ENCODE measurements at places on chromosomes 3 and 15.

- DNase-seq: no peak
These were observed 241.1 kb downstream of the RYR3 start for GRCh38 chr15:33551860-33552259.

- no peak for DNase-seq
These were observed 7.8 kb upstream of the RHCG start for GRCh38 chr15:89504166-89504565.

DNA sequence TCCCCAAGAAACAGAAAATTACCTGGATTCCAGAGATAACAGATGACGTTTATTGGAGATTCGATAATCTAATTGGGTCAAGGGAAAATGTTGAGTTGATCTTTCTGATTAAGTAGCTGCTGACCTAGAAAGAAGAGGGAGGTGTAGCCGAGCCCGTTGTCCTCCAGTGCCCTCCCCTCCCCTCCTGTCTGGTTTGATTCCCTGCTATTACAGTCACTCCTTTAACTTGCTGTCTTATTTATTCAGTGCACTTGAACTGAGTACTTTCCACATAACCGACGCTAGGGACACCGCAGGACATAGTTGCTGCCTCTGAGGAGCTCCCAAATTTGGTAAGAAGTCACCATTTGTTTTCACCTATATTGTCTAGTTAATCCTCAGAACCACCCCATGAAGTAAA lies 103.7 kb downstream of the AQP9 start:
- no peak for DNase-seq

GRCh38 chr3:24450160-24450907 lies 44.3 kb downstream of the THRB start:
- DNase-seq: no peak

GRCh38 chr3:47817609-47818008 lies 14.7 kb downstream of the DHX30 start:
- DNase-seq: no peak

DNA sequence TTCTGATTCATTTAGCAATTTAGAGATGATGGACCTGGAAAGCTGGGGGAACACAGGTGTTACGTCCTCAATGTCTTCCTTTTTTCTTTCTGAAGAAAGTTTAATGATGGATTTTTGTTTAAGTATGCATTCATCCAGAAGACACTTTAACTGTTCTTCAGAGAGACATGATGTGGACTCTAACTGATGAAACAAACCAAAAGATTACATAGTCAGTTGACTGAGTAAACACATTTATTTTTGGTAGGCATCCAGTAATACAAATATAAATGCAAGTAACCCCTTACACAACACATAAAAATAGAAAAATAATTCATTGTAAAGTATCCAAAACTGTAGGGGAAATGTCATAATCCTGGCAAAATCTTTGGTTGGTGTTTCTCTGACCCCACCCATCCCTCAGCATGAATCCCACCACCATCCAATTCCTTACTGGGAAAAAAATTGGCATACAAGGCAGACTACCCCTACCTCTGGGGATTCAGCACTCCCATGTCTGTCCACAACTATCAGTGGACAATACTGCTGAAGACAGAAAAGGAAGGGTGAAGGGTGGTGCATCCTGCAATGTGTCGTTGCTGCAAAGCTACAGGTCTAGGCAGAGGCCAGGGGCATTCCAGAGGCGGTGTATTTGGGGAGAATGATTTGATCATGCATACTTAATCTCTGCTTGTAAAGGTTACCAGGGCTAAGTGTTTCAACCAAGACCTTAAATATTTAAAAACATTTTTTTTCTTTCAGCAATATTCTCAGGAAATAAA lies 37.4 kb downstream of the THBS1 start:
- no peak for DNase-seq

- DNase-seq: no peak
These were observed 72.9 kb downstream of the NSMCE3 start for GRCh38 chr15:29196722-29197121.

DNA sequence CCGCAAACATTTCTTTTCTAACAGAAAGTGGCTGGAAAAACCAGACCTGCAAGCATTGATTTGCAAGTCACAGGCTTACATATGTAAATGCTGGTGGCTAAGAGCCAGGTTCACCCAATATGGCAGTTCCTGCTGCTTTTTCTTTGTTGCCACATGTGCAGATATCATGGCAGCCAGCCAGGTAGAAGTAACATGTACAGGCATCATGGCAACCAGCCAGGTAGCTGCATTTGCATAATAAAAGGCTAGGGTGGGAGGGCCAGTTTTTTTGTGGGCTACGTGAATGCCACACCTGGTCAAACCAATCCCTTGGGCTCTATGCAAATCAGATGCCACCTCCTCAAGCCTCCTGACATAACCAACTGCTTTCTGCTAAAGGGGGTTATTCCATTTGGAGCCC lies 2.8 kb upstream of the SMCO1 start:
- DNase-seq: no peak

DNA sequence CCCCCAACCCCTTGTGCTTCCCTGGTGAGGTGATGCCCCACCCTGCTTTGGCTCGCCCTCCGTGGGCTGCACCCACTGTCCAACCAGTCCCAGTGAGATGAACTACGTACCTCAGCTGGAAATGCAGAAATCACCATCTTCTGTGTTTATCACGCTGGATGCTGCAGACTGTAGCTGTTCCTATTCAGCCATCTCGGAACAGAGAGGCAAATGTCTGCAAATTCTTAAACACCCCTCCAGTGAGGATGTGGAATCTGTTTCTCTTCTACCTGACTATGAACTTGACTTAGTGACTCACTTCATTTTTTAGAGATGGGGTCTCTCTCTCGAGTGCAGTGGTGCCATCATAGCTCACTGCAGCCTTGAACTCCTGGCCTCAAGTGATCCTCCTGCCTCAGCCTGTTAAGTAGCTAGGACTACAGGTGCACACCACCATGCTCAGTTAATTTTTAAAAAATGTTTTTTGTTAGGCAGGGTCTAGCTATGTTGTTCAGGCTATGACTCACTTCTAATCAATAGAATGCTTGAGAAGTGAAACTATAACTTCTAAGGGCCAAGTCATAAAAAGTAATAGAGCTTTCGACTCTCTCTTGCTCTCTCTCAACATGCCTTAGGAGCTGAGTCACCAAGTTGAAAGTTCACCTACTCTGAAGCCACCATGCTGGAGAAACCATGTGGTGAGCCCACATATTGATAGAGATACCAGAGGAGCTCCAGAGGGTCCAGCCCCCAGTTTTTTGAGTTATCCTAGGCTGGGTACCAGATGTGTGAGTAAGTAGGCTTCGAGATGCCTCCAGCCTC lies 11.5 kb upstream of the PARP14 start:
- no peak for DNase-seq

GRCh38 chr3:171254315-171254714 lies 205.9 kb downstream of the TNIK start:
- DNase-seq: no peak

- DNase-seq: no peak
These were observed 1.3 kb downstream of the SCAANT1 start for GRCh38 chr3:63910891-63911290.

- no peak for DNase-seq
These were observed 79.8 kb downstream of the WNT7A start for GRCh38 chr3:13800064-13800463.

GRCh38 chr3:5186858-5187155 lies 700 bp upstream of the EDEM1 start:
- DNase-seq: no peak

GRCh38 chr15:45869034-45869668 lies 234.3 kb downstream of the SQOR start:
- DNase-seq: no peak

GRCh38 chr3:128932516-128933212 lies 53.2 kb downstream of the ACAD9 start:
- no peak for DNase-seq

GRCh38 chr3:6799264-6799915 lies 61.5 kb upstream of the GRM7 start:
- no peak for DNase-seq

- DNase-seq: no peak
These were observed 307.5 kb downstream of the EDEM1 start for GRCh38 chr3:5494905-5495519.

GRCh38 chr15:41891226-41891625 lies 2.6 kb downstream of the SPTBN5 start:
- no peak for DNase-seq

DNA sequence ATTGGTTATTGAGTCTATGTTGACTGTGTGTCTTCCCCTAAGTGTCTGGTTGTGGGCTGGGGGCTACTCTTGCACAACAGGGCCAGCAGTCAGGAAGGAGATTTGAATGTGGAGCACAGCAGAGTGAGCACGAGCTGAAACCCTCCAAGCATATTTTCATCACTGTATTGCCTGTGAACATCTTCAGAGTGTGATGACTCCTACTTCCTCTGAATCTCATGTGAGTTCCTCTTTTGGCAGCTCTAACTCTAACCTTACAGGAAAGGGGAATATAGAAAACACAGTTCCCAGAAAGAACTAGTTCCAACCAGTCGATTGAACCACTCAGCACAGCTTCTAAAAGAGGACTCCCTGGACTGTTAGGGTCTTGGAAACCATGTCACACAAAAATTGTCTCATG lies 211.6 kb downstream of the RAP2B start:
- no peak for DNase-seq

DNA sequence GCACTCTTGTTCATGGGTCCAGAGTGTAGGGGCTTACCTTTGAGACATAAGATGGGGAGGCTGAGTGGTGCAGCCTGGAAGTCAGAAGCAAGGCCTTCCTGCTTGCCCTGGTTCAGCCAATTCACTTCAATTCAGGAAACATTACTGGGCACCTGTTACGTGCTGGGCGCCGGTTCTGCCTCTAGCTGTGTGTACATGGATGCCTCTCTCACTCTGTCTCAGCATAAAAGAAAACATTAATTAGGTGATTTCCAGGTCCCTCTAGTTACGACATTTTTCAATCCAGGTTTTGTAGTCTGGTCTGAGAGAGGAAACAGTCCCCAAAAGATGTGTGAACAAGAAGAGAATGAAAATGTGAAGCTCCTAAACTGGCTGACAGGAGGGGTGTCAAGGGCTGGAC lies 1.2 kb downstream of the RTP1 start:
- no peak for DNase-seq

DNA sequence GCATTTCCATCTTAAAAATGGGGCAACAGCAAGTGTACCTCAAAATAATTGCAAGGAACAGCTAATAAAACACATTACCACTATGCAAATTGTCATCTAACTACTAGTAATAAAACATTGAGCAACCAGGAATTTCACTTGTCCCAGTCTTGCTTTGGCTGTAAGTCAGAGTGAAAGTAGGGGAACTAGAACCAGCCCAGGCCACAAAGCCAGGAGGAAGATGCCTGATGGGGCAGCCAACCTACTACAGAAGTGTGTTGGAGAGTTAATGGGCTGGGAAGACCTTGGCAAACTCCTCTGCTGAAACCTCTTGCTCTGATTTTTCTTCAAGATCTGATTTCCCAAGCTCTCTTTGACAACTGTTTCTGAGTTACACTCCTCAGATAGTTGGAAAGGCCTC lies 40.2 kb upstream of the LPP start:
- no peak for DNase-seq

- no peak for DNase-seq
These were observed 7.2 kb upstream of the SCAMP5 start for GRCh38 chr15:74988007-74988800.

GRCh38 chr3:47404431-47404876 lies 23.6 kb downstream of the PTPN23 start:
- DNase-seq: no peak

DNA sequence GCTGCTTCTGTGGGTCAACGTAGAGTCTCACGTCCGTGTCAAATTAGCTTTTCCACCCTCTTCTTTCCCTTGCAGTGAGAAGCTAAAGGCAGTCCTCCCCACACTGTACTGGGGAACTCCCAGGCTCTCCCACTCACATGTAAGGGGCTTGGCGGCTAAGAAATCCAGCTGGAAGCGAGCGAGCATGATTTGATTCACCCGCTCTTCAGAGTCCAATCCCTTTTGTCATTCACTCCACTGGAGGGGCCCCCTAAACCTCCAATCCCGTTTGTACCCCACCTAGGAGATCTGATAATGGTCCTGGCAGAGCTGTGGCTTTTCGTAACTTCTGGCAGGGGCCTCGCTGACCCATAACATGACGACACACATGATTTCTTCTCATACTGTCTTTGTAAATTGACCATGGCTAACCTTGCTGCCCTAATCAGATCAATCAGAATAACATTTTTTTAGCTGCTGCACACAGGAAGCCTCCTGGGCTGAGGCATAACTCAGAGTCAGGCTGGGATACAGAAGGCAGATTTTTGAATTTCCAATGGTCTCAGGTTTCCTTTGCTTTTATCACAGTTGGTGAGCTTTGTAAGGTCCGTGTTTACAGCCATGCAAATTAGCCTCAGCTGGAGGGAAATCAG lies 235.2 kb downstream of the GREM1 start:
- DNase-seq: no peak

DNA sequence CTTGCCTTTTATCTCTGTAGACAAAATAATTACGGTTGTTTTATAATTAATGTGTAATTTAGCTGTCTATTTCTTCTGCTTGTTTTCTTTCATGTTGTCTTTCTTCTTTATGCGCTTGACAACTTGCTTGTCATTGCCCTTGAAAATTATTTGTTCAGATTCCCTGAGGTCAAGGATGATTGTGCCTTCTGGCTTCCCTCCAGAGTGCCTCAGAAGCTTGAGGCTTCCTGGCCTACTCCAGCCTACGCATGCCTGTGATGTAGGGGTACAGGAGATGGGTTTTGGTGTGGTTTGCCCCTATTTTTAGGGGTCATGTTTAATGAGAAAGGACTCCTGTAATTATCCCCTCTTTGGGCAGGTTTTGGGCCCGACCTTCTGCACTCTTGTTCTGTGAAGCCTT lies 231.5 kb downstream of the SV2B start:
- DNase-seq: no peak

GRCh38 chr3:135059580-135059979 lies 264.5 kb downstream of the EPHB1 start:
- no peak for DNase-seq

DNA sequence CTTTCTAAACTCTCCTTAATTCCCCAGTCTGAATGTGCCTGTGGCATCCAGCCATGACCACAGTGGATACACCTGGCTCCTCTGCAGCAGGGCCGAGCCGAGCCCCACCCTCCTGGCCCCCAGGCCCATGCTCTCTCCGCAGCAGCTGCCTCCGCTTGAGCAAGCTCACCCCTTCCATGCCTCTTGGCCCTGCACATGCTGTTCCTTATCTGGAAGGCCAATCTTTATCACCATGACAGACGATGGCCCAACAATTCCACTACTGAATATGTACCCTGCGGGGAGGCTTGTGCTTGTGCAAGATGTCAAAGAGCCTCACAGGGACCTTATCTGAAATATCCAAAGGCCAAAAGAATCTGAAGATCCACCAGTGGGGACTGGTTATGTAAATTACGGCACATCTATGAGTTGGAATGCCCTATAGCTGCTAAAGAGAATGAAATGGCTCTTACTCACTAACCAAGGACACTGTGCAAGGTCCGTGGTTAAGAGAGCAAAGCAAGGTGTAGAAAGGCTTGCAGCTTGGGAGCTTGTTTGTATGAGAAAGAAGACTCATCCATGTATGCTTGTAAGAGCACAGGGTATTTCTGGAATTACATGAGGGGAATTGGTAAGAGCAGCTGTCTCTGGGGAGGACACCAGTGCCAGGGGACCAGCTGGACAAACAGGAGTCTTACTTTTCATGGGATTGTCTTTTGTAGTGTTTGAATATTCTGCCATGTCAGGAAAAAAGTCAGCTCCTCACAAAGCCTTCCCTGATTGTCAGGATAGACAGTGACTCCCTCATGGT lies 55.2 kb downstream of the WNT7A start:
- DNase-seq: no peak

GRCh38 chr3:29183346-29184087 lies 97.4 kb upstream of the RBMS3 start:
- no peak for DNase-seq
